ACHN (cell line): ENCODE measurements at places on chromosomes 3 and 15.

DNA sequence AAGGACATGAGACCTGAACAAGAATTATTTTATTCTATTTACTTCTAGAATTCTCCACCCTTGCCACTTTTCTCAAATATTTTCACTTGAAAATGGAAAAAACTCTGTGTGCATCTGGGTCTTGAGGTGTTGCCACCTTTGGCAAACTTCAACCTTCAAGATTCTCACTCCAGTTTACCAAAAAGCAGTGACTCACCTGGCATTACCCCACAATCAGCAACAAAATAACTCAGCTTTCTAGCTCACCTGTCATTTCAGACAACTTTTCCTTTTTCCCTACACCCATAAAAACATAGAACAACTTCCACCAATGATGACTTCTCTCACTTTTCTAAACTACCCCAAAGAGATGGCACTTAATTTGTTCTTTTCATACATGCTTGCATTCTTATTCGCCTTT lies 115.8 kb downstream of the DUT start:
- no peak for DNase-seq

DNA sequence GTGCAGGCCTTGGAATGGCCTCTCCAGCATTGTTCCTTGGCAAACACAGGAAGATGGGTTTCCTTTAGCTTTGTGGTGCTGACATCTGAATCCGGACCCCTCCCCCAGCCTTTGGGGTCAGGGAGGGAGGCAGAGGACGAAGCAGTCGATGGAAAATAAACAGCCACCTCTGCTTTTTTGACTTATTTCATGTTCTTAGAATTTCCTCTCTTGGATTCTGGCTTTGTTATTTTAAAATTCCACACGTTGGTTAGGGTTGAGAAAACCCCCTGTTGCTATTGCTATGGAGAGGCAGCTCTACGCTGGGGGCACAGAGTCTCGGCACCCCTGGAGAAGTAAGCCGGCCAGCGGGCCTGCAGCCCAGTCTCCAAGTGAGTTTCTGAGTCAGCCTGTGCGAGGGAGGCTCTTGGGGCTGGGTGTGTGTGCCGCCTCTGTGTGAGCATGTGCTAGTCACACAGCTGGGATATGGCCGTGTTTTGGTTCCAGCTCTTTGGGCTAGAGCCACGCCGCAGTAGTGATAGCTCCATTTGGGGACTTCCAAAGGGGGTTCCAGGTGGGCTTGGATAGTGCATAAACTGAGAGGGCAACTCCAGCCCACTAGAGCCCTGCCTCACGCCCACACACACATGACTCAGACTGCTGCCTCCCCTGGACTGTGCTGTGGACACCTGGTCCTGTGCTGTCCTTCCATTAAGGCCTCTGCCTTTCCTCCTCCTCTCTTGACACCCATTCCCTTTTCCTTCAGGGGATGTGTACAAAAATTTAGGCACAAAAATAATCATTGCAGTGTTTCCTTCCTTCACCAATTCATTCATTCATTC lies 58.8 kb downstream of the AMOTL2 start:
- DNase-seq, result peak; percentile 54

DNA sequence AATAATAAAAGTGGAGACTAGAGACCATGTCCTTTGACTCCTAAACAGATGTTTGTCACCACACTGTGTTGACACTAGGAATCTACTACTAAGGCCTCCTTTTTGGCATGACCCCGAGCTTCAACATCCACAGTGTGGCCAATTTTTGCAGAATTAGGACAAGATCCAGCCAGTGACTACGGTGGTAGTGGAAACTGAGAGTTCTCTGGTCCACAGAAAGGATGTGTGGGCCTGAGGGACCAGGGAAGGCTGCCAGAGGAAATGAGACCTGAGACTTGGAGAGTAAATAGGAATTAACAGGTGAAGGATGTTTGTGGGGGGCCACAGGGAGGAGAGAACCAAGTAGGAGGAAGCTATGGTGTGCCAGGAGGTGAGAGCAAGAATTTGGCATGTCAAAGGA lies 122.7 kb downstream of the CHCHD6 start:
- no peak for DNase-seq

GRCh38 chr15:52078876-52079700 lies 33.5 kb downstream of the BCL2L10 start:
- peak; percentile 59 for DNase-seq

DNA sequence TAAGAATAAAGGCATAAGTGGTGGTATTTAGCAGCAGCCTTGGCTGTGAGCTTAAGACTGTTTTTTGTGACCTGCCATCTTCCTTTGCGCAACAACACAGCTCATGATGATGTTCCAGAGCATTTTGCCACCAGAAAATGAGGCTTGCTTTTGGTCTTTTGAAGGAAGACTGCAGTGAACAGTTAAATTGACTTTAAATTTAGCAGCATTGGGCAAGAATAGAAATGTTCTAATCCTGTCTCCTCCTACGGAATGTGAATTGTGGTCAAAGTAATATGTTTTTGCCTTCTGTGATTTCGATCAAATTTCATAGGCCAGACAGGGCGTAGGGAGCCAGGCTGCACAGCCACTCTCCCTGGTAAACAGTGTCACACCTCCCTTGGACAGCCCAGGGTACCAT lies 460.7 kb upstream of the RASGRP1 start:
- DNase-seq, result no peak

DNA sequence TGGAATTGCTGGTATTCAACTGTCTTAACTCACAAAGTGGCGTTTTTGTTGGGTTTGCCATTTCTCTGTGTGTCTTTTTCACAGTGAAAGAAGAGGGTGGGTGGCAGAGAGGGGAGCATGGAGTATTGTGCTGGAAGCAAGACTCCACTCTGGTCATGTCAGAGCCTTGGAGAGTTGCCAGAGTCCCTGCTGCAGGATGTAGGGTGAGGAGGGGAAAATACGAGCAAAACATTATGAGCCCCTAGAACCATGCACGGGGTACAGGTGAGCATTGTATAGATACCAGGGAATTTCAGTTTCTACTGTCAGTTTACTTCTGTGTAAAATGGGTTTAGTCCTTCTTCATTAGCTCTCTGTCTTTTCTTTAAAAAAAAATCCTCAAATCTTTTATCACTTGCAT lies 249.9 kb downstream of the CACNA2D3 start:
- DNase-seq, result no peak

GRCh38 chr3:125431912-125432790 lies 57.0 kb upstream of the ZNF148 start:
- DNase-seq, result no peak

DNA sequence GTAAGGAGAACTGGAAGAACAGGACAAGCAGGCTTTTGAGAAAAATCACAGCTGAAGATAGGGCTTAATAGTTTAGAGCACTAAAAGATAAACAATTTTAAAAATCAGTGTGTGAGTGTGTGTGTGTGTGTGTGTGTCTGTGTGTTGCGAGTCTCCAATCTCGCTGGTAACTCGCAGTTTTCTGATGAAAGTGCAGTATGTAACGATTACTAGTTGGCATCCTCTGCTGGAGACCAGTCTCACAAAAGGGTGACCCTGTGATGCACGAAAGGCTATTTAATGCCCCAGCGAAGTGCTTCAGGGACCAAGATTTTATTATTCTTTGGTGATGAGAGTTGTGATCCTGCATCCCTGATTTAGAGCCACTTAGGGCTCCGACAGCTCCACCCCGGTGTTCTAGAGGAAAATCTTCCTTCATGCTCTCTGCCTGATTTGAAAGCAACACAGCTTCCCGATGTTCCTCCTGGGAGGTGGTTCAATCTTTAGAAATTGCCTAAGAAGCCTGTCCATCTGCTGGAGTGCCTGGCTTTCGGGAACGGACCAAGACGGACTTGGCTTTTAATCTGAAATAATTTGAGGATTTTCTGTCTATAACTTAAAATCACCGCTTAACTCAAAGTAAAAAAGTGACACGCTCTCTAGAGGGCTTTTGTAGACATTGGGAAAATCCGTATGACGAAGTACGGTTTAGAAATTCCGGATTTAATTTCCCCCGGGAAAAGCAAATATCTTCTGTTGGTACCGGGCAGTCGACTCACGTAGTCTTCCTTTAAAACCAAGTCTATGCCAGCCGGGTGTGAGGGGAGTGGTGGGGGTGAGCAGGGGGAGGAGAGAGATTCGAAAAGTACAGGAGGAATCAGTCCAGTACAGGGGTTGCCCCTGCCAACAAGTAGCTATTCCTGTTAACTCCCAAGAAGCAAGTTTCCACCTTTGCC lies 1.1 kb upstream of the ALCAM start:
- peak; percentile 59 for DNase-seq

GRCh38 chr15:89790206-89790605 lies 14.1 kb downstream of the MESP2 start:
- DNase-seq, result no peak

DNA sequence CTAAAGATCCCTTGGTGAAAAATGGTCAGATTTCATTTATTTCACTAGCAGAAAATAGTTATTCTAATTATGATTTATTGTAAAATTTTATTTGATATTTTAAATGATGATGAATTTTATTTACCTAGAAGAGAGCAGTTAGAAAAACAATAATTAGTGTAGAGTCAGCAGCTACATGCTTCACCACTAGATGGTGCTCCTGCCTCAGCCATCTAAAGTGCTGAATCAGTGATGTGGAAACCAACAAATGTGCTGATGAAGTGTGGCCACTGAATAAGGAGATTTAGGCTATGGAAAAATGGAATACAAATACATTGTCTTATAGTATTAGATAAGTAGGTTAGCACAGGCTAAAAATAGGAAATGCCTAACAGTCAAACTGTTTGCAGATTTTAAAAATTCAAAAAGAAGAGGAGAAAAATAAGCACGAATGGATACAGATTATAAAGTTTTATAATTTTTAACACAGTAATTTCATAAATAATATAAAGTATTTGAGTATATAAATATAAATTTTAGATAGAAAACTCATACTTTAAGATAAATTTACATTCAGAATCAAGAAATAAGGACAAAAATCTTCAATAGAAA lies 109.8 kb downstream of the PPP2R3A start:
- peak; percentile 68 for DNase-seq

- no peak for DNase-seq
Observed at GRCh38 chr15:49168016-49168415, 2.0 kb upstream of the GALK2 start.

- DNase-seq, result no peak
Observed at GRCh38 chr15:78067328-78068228, 9.9 kb downstream of the TBC1D2B start.

DNA sequence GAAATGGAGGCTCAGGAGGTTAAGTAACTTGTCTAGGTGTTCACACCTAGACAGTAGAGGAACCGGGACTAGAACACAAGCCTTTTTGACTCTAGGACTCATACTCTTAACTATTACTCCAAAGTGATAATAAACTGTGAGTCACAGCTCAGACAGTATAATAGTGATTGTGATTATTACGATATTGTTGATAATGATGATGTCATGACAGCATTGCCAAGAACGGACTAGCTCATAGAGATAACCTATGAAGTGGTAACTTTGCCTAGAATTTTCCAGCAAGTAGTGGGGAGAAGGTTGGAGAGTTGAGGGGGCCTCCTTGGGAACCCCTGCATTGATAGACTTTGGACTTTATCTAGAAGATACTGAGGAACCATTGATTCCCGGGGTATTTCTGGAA lies 34.0 kb downstream of the STARD5 start:
- DNase-seq, result no peak

- DNase-seq, result no peak
Observed at GRCh38 chr3:11140030-11140712, 14.1 kb upstream of the HRH1 start.

- DNase-seq, result no peak
Observed at GRCh38 chr3:25465266-25465860, 37.3 kb downstream of the RARB start.

DNA sequence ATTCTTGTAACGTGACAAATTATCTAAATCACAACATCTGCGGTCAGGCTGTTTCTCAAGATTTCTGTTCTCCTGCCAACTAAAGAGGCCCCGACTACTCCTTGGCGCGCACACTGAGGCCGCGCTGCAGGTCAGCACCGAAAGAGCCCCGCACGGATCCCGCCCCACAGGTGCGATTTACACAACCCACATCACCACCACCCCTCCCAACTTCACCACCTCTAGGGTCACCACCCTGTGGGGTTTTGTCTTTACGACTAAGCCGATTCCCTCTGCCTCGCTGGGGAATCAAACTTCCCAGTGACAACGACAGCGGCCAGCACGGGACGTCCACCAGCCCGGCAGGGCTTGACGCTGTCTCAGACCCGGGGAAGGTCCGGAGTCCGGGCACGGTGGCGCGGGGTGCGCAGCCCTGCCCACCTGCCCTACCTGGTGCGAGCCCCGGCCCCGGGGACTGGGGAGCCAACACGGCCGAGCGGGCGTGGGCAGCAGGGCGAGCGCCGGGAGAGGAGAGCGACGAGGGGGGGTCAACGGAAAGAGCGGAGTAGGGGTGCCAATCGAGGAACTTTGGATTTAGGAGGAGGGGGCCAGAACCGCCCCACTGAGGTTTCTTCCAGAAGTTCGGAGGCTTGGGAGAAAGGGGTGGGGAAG lies 764 bp downstream of the UACA start:
- DNase-seq, result peak; percentile 61

DNA sequence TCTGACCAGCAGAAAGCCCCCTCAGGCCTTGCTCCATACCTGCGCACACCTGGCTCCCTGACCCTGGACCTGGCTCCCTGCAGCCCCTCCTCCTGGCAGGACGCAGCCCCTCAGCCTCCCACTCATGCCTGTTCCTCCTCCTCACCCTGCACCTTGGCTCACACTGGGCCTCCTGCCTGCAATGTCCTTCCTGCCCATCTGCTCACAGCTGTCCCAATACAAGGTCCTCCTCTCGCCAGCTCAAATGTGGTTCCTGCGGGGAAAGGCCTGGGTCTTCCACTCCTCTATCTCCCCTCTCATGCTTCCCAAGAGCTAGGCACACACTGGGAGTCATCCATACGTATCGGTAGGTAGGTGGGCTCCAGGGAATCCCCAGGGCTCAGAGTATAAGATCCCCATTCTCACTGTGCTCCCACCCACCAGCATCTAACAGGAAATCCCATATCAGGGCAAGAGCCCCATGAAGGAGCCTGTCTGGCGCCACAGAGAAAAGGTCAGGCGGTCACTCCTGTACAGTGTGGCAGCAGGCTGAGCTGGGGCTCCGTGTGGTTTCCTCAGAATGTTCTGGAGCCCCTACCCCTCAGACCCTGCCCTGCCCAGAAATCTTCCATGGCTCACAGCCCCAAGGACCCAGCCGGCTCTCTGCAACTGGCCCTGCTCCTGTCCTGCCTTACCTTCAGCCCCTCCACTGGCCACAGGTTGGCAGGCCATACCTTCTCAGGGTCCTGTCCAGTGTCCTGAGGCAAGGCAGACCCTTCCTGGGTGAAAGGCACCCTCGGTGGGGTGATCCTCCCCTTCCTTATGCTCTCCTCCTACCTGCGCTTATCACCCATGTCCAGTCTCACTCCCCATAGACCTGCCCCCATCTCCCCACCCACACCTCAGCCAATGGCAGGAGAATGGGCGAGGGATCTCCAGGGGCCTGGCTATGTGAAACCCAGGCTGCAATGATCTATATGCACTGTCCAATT lies 10.9 kb downstream of the PLCD1 start:
- DNase-seq, result no peak
